ENCODE measurements at places on chromosomes 6 and 20. TPM values are rescaled to one million over a fixed set of nuclear protein-coding genes. Genes with fewer than 3 reads are reported as not detected.
A peak's percentile ranks its signal among the peaks of the same experiment; 100 is the strongest.

The NR2E1 gene
- total RNA-seq = not detected

DNA sequence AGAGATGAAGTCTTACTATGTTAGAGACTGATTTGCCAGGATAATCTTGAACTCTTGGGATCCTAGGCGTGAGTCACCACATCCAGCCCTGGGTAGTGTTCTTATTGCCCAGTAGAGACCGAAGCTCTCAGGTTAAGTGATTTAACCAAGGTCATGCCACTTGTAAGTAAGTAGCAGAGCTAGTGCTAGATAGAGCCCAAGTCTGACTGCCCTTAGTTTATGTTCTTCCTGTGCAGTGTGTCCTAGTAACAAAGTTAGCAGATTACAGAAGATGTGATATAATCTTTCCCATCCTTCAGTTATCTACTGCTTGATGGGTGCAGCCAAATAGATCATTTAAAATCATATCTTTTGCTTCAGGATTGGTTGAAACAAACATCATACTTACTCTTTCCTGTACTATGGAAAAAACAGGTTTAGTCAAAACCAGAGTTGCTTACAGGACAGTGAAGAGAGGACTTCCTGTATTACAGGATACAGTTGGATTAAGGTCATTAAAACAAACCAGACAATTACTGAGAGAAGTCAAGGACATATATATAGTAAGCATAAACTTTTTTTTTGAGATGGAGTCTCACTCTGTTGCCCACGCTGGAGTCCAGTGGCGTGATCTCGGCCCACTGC is 9.5 kb upstream of the PABPC1L start:
- DNase-seq = no peak

The GPX5 gene
- not detected for total RNA-seq

The TRAPPC3L gene
- not detected for total RNA-seq

The CRISP3 gene
- not detected for total RNA-seq

The CCN5 gene
- total RNA-seq = not detected

DNA sequence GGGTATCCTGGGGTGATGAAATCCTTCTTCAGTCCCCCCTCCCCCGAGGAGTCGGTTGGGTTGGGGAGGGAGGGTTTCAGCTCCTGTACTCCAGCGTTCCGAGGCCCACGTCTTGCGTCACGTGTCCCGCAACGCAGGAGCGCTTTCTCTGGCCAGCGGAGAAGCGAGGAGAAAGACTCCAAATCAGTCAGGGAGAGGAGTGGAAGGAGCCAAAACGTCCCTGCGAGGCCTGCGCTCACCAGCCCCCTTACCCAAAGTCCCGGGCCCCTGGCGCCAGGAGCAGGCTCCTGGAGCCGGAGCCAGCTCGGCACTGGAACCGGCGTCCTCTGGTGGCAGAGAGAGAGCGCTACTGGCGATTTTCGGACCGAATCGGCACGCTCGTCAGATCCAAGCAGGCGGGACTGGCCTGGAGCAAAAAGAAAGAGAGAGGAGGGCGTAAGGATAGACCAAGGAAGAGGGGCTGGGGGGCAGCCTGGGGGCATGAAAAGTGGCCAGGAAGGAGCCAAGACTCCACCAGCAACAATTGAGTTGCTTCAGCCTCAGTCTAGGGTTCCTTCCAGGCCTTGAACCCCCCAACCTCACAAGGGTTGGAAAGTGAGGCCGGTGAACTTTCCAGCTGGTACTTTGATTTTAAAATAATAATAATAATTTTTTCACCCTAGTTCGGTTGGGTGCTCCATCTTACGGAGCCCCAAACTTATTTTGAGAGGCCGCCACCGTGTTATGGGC is at the start of gene GNAS:
TSS of gene GNAS (plus strand) at position 174 of the 729 bp plus-strand sequence.
- peak; percentile 60 for DNase-seq

- peak; percentile 93 for DNase-seq
Measured at GRCh38 chr20:31760519-31761240, 21.6 kb downstream of the TPX2 start.

The TP53TG5 gene
- total RNA-seq = not detected

DNA sequence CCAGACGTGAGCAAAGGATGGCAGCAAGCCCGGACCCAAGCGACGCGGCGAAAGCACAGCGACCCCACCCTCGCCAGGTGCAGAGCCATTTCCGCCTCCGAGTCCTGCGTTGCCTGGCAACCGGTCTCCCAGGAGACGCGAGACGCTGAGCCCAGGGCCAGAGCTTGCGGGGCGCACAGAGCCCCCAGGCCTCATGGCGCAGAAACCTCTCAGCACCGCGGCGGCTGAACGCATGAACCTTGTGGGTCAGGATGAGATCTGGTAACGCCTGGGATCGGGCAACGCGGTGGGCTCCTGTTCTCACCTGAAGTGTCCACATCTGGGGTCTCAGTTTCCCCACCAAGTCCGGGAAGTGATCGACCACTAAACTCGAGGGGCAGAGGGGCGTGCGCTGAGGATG is 77.7 kb downstream of the ANKRD60 start:
- no peak for DNase-seq

- no peak for DNase-seq
Measured at GRCh38 chr20:50969435-50969834, 10.8 kb downstream of the MOCS3 start.

DNA sequence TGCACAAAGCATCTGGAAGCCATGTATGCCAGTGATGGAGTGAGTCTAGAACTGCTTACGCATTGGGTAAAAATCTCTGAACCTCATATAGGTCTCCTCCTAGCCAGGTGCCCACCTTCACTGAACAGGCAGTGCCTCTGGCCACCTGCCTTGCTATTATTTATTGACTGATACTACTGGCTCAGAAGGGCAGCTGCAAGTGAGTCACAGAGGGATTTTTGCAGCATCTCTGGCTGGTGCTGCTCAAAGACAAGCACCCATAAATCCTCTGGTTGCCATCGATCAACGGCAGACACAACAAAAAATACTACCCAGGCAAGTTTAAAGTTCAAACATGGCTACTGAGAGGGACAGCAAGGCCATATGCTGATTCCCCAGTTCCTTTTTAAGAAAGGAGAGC is 279.4 kb downstream of the UBE3D start:
- DNase-seq = no peak

DNA sequence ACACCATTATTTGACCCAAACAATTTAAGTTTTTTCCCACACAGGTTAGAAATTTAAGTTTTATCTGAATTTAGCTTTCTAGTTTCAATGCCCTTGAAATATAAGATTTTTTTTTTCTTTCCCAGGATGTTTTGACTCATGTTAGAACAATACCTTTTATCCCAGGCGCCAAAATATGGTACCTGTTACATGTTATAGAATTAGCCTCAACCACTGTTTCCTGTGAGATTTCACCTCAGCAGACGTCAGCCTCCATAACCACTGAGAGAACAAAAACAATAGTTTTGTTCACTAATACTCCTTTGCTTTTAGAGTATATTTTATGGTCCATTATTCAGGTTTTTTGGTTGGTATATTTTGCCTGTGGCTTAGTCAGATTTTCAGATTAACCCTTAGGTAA is 302.9 kb downstream of the CDKAL1 start:
- no peak for DNase-seq

GRCh38 chr20:22403632-22404361 is 180.6 kb downstream of the FOXA2 start:
- no peak for DNase-seq

- DNase-seq = no peak
Measured at GRCh38 chr6:80217794-80218193, 111.3 kb downstream of the BCKDHB start.

DNA sequence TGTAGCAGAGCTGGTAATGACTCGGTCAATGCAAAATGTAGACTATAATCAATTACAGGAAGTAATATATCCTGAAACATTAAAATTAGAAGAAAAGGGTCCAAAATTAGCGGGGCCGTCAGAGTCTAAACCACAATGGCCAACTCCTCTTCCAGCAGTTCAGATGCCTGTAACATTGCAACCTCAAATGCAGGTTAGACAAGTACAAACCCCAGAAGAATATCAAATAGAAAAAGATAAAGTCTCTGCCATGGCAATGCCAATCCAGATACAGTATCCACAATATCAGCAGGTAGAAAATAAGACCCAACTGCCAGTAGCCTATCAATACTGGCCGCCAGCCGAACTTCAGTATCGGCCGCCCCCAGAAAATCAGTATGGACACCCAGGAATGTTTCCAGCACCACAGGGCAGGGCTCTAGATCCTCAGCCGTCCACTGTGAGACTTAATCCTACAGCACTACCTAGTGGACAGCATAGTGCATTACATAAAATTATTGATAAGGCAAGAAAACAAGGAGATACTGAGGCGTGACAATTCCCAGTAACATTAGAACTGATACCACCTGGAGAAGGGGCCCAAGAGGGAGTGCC is 158.4 kb downstream of the GPX5 start:
- DNase-seq = peak; percentile 34

DNA sequence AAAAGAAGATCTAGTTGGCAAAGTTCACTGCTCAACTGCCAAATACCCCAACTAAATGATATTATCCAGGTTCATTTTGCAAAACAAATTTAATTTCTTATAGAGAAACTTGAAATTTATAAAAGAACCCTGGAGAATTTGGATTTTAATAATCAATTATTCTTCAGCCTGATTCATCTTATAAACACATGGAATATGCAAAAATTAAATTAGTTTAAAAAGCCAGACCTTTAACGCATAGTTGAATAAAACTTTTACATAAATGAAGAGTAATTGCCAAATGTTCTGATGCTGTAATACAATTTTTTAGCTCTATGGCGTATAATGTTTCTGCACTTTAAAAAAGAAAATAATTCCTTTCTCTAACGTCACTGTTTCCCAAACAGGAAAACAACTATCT is 33.2 kb upstream of the ANKRD60 start:
- no peak for DNase-seq

The BFSP1 gene
- total RNA-seq = 1.9 TPM

The FRK gene
- under 0.01 TPM for total RNA-seq

The BTN2A1 gene
- 11.4 TPM for total RNA-seq

DNA sequence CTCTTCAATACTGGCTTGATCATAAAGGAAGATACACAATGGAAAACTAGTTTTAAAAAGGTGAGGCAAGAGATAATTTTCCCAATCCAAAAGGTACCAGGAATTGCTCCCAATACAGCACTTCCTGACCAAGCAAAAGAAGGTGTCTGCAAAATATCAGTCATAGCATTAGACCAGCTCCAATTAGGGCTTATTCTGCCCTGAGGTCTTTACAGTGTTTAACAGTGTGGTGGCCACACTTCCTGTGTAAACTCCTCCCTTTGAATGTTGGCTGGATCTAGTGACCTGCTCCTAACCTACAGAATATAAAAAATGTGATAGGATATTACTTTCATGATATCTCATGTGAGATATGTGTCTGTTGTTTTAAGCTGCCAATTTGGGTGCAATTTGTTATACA is 57.1 kb upstream of the BTN3A2 start:
- no peak for DNase-seq

GRCh38 chr20:49388744-49389143 is 93.7 kb downstream of the KCNB1 start:
- no peak for DNase-seq

DNA sequence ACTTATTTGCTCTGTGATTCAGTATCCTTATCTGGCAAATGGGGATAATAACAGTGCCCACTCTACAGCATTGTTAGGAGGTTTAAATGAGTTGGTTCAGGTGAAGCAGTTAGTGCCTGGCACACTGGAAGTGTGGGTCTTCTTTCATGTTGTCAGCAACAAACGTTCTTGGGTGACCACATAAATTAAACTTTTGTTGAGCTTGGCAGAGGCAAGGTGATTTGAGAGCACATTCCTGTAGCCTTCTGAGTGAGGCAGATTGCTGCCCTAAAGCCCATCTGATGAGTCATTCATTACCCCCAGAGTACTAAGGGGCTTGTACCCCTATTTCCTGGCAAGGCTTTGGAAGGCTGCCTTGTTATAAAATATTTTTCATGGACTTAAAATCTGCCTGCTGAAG is 25.8 kb downstream of the SEC23B start:
- no peak for DNase-seq

The TGM3 gene
- total RNA-seq = not detected

The ZNF451 gene
- 48.6 TPM for total RNA-seq

DNA sequence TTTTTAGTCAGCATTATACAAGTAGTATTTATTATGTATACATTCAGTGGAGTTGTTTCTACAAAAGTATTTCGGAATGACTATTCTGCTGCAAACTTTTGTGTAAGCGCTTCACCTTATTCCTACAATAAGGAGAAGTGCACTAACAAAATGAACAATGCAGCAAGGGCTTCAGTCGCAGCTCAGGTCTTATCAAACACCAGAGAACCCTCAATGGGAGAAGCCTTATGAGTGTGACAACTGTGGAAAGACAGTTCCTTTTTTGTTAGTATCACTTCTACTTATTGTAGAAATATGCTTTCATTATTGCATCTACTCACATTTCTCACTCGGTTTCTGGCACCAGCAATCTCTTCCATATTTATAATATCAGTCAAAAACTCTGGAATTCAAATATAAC is 18.8 kb downstream of the ZKSCAN3 start:
- no peak for DNase-seq

- DNase-seq = peak; percentile 81
Measured at GRCh38 chr6:132041706-132042105, 90.5 kb upstream of the CCN2 start.

GRCh38 chr6:10385524-10386132 is 29.2 kb downstream of the TFAP2A start:
- DNase-seq = no peak

DNA sequence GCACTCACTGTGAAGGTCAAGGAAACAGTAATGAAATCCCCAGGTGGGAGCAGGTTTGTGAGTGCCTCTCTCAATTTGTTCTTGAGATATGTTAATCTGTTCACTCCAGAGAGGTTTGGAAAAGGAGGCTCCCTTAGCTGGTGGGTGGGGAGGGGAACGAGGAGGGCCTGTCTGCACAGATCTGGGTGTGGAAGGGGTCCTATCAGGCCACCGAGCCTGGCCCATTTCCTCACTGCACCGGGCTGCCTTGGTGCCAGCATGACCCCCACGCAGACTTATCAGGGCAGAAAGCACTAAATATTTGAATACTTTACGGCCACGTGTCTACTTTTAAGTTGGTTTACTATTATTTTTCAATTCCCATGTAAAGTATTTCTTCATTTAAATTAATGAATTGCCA is 8.3 kb downstream of the AGPAT4 start:
- DNase-seq = no peak

GRCh38 chr20:63151554-63152321 is 64.2 kb downstream of the YTHDF1 start:
- peak; percentile 32 for DNase-seq

- peak; percentile 25 for DNase-seq
Measured at GRCh38 chr20:25470045-25470444, 62.6 kb downstream of the GINS1 start.

- peak; percentile 23 for DNase-seq
Measured at GRCh38 chr6:24659561-24659960, 7.1 kb downstream of the TDP2 start.

The SPDEF gene
- not detected for total RNA-seq

The HLA-F gene
- total RNA-seq = not detected

The UNC5CL gene
- not detected for total RNA-seq

DNA sequence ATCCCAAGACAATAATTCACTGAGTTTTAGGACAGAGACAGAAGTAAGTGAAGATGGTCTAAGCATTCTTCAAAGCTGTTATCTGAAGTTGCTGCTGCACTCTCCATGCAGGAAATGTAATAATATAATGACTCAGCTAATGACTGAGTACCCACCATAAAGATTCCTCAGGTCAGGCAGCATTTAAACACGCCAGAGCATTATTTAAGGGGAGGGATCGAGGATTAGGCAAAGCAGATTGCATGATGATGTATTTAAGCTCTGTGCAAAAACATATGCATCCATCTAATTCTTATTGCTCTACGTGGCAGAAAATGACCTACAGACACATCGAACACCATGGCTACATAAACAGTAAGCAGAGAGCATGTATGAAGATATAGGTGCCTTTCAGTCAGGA is 216.4 kb downstream of the UNC5CL start:
- no peak for DNase-seq

GRCh38 chr6:119544325-119545175 is 195.0 kb upstream of the MAN1A1 start:
- peak; percentile 44 for DNase-seq
